ENCODE measurements at places on chromosomes 11 and 22. TPM values are rescaled to one million over a fixed set of nuclear protein-coding genes. Genes with fewer than 3 reads are reported as not detected.

FOSL1 gene
- 7.9 TPM for total RNA-seq

CRYBA4 gene
- not detected for total RNA-seq

- H3K4me3 ChIP-seq, result no peak overlapping the region
- H3K36me3 ChIP-seq, result no peaks in the 10 kb centered on the region
- H3K27ac ChIP-seq, result peak overlapping the region; percentile 65
- no peaks in the 10 kb centered on the region for H3K27me3 ChIP-seq
Observed at GRCh38 chr22:30323246-30323645, 3.5 kb downstream of the TBC1D10A start.

DNA sequence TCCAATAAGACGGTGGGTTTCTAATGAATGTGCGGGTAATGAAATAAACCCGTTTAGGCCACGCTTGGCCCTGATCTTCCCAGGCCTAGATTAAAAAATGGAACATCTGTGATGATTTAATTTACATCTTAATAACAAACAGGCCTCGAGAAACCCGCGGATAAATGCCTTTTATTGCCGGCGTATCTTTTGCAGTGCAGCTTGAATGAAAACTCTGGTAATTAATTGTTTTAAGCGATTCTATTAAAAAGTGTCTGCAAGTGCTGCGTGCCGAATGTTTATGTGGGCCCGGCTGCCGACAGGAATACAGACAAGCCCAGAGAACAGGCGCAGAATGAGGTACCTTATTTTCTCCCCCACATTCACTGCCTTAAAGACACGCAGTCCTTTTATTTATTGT is 420.7 kb downstream of the MN1 start:
- no peak overlapping the region for H3K4me3 ChIP-seq
- H3K36me3 ChIP-seq, result no peaks in the 10 kb centered on the region
- H3K27ac ChIP-seq, result no peak overlapping the region
- H3K4me1 ChIP-seq, result no peaks in the 10 kb centered on the region
- H3K27me3 ChIP-seq, result peaks cover 6% of the 10 kb centered on the region
- no peak for DNase-seq

DEFB108B gene
- total RNA-seq, result not detected

Measured in natural killer cell treated with Interleukin-12 subunit alpha and Interleukin-12 subunit beta and Interleukin-15 and Interleukin-18, amount 100 ng/mL, for 72 hours (primary cell).